ENCODE measurements at places on chromosomes 6 and 20.

- no peak for DNase-seq
These were observed 149.9 kb downstream of the RALGAPA2 start for GRCh38 chr20:20562507-20562906.

GRCh38 chr6:111033628-111034289 is 51.9 kb downstream of the RPF2 start:
- no peak for DNase-seq

DNA sequence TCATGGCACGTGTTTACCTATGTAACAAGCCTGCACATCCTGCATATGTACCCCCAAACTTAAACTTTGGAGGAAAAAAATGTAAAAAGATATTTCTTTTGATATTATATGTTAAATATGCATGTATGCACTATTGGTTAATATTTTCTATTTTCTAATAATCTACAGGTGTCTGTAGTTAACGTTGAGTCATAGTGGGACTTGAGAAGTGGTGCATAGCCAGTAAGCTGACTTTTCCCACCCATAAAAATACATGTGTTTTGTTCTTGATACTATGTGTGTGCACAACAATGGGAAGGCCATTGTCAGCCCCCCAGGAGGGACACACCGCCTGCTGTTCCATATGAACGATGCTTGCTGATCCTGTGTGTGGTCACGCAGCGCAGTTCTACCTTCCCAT is 49.1 kb downstream of the FAM120B start:
- no peak for DNase-seq

DNA sequence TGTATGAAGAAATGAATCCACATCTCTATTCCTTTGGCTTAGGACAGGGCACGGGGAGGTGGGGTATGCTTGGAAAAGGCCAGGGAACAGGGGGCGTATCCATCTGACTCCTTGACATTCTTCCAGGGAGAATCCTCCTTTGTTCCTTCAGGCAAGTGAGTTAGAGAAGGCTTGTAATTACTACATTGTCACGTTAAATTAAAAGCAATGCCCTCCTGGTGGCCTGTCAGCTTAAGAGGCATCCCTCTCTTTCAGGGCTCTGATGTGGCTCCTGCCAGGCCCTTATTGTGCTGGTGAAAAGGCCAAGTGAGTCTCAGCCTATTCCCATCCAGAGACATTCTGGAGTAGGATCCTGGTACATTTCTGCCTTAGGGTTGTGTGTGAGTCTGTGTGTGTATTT is 128.3 kb downstream of the FOXA2 start:
- DNase-seq = no peak

- DNase-seq = no peak
These were observed 485.8 kb upstream of the CITED2 start for GRCh38 chr6:139860203-139860602.

GRCh38 chr6:7165890-7166267 is 58.1 kb downstream of the RREB1 start:
- DNase-seq = no peak

DNA sequence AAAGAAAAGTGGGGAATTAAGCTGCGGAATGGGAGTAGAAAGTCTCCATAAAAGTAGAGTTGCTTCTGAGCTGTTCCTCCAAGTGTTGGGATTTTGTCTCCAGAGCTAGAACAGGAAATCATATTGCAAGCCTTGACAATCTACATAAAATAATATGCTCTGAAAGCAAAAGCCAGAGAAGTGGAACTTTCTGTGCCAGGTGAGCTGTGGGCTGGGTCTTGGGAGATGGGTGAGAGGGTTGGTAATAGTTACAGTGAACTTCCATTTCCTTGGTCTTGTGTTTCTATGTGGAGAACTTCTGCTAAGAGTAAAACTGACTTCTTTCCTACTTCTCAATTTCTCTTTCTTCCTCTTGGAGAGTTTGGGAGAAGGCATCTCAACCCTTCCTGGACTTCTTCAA is 6.3 kb upstream of the HMGN4 start:
- DNase-seq = no peak

DNA sequence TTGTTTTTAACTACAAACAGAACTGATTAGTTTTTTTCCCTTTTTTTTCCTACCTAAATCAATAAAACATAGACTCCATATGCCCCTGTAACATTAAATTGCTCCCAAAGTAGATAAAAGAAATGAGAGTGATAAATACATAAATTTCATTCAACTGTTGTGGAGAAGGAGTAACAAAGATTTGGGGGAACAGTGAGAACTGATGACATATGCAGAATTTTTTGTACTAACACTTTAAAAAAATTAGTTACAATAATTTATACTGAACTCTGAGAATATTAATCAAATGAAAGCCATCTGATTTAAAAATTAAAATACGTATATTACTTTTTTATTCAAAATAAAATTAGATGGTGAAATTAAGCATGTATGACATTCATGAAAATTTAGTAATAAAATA is 195.7 kb downstream of the COL19A1 start:
- no peak for DNase-seq

GRCh38 chr6:37175332-37176267 is 5.6 kb downstream of the PIM1 start:
- no peak for DNase-seq

DNA sequence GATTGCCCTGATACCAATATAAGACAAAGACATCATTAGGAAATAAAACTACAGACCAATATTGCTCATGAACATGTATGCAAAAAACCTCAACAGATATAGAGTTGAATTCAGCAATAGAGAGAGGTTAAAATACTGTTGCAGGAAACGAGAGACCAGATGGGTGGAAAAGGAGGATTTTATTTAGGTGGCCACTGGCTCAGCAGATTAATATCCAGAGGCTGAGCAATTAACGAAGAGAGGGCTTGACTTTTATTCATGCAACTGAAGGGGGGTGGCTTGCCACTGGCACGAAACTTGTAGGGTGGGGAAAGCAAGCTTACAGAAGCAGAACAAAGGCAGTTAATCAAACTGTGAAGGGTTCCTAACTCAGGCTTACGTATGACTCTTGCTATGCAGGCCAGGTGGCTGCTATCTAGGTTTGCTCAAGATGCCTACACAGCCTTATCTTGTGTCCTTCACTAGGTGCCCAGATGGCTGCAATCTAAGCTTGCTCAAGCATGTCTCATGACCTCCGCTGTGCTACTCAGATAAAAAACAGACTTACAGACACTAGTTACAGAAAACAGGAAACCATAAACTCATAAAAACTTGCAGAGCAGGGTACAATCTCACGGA is 126.4 kb downstream of the MMUT start:
- no peak for DNase-seq

- DNase-seq = no peak
These were observed 12.5 kb upstream of the R3HDML start for GRCh38 chr20:44324343-44324742.

DNA sequence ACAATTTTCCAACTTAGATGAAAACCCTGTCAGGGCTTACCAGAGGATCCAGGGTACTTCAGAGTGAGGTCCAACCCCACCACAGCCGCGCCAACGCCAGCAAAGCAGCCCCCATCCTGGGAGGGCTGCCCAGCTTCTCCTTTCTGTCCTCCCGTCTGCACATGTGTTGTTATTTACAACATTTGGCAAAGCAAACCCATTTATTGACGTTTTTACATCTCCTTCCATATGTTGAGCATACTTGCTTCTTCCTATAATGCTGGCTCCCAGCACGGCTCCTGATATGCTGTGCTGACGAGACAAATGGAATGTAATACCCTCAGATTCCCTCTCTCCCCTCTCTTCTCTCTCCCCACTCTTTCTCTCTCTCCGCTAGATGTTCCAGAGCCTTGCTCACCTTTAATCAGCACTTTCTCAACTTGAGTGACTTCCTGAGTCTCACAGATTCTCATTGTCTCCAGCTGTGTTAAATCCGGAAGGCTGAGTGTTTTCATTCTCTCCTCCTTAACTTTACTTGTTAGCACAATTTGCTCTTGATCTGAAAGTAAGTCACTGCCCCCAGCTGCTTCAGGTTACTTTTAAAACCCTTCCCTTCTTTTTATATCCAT is 22.7 kb downstream of the RCAN2 start:
- no peak for DNase-seq

DNA sequence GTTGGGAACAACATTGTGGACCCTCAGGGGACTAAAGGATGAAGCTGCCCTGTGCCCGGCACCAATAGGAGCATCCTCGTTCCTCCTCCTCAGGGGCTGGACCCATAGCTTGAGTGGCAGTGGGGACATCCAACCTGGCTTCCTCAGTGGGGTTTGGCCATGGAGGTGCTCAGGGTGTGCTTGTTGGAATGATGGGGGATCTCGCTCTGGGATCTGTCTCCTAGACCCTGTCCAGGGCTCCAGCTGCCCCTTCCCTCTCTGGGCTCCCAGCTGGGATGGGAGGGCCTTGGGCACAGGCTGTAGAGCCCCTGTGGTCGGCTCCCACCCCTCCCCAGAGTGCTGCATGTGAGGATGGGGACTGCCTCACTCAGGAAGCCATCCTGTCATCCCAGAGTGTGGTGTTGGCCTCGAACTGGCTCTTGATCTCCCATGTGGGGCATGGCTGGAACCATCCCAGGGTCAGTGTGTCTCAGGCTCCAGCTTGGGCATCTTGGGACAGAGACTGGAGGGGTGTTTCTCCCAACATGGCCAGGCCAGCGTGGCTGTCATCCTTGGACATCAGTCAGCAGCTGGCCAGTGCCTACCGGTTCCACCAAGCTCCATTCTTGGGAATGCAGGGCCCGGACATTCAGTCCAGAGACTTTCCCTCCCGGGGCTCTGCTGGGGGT is 9.5 kb upstream of the MYT1 start:
- no peak for DNase-seq

DNA sequence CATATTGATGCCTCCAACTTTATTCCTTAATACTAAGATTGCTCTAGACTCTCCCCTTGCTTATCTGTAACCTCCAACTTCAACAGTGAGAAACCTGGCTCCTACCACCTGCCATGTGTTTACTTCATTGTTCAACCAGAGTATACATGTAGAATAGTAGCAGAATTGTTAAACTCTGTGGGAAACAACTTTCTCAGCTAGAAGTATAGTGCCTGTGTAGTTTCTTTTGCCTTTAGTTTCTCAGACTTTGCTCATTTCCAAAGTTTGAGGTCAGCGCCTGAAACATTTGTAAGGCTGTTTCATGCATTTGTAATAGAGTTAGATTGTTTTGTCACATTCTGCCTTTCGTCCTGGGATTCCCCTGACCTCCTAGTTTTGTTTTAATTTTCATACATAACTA is 34.9 kb upstream of the HECA start:
- DNase-seq = no peak

- DNase-seq = no peak
These were observed 101.6 kb upstream of the CEP162 start for GRCh38 chr6:84329077-84329476.
